Thoracic aorta (tissue), 2 donors: ENCODE measurements at places on chromosomes 12 and 14.
A peak's percentile ranks its signal among the peaks of the same experiment; 100 is the strongest.

GRCh38 chr14:99212646-99213045 lies 59.4 kb downstream of the BCL11B start:
- DNase-seq, result no peak

DNA sequence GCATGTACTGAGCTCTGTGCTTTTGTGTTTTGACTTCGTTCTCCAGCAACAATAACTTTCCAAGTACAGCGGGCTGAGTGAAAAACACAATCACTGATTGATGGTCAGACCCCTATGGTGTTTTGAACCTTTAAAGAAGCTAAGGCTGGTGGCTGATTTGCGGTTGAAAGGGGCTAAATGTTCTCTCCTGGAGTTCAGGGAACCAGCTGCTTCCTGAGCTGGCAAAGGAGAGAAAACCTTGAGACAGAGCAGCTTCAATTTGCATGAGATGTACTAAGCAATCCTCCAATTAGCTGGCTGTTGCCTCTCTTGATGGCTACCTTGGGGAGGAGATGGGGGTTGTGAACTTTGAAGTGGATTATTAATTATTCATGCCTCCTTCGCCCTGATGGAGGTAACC lies 546.7 kb upstream of the SEL1L start:
- no peak for DNase-seq

DNA sequence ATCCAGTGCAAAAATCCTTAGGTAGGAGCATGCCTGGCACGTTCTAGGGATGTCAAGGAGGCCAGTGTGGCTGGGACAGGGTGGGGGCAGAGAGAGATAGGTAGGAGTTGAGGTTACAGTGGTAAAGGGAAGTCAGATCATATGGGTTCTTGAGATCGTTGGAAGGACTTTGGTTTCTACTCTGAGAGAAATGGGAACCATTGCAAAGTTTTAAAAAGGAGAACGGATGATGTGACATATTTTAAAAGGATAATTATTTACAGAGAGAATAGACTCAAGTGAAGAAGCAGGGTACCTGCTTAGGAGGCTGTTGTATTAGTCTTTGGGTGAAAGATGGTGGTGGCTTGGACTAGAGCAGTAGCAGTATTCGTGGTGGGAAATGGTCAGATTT lies 47.6 kb upstream of the ATP2B1 start:
- no peak for DNase-seq

DNA sequence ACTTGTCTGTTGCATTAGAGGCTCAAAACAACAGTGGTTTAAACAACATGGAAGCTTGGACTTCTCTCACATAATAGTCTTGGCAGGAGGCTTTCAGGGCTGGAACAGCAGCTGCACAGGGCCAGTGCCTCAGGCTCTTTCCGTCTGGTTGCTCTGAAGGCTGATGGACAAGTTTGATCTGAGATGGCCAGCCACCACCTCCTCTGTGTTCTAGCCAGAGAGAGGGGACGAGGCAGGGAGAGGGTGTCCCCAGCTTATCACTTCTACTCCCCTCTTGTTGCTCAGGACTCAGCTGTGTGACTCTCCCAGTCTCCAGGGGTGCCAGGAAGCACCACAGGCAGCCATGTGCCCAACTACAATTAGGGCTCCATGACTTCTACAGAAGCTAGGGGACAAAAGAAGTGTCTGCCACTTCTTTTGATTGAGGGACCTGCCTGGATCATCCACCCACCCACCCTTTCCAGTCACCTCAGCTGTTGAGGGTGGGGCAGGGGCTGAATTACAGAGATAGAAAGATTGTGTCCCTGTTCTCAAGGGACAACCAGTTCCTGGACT lies 46.6 kb downstream of the SMIM41 start:
- DNase-seq, result no peak

DNA sequence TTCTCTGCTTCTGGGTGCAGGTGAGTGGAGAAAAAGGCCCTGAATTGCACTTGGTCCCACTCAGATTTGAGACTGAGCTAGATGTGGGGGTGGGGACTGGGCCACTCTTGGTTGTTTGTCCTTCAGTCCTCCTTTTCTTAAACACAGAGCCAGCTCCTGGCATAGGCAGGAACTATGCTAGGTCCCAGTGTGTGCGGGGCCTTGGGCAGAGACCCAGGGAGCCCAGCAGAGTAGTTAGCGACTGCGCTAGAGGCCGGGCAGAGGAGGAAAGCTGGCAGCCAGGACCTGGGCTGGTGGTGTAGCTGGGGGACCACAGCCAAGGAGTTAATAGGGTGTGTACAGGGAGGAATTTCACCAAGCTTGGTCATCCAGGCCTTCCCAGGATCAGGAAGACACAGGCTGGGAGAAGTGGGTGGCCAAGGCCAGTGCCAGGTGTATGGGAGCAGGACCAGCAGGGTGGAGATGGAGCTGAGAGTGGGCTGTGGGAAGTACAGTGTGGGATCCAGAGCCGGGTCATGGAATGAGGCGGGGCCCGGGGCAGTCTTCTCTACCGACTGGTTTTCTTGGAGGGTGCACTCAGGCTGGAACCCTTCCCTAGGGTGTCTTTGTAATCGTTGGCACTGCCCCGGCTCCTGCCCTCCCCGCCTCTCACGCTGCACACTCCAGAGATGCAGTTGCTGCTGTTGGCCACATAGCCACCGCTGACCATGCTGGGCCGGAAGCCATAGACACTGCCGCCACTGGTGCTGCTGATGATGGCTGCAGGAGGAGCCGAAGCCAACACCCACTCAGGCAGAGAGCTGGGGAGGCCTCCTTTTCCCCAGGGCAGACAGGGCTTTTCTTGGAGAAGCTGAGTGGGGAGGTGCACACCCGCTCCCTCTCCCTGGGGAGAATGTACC lies 8.7 kb downstream of the KRT71 start:
- DNase-seq, result no peak

DNA sequence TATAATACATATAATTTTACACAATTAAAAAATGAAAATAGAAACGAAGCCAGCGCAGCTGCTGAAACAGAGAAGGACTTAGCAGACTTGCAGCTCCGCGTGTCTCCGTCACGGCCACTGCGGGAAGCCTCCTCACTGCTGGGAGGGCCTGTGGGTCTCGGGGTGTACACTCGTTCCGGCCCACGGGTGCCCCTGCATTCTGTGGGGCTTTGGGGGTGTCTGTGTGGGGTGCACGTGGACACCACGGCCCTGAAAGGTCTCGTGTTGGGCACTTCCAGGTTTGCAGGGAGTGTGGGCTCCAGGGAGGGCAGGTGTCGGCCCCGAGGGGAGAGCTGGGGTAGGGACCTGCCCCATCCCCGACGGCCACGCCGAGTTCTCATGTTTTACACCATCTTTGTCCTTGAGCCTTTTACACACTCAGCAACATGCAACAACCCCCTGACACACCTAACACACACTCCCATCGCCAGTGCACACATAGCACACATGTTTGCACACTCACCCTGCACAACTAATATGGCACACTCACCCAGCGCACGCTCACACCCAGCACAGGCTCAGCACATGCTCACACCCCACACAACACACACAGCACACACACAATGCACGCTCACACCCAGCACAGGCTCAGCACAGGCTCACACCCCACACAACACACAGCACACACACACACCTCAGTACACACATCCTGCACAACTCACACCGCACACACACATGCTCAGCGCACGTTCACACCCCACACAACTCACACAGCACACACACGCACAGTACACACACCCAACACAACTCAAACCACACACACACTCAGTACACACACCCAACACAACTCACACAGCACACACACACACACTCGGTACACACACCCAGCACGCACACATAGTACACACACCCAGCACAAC lies 36.6 kb downstream of the NOC4L start:
- no peak for DNase-seq

GRCh38 chr14:24379907-24380730 lies 12.1 kb downstream of the NFATC4 start:
- no peak for DNase-seq

DNA sequence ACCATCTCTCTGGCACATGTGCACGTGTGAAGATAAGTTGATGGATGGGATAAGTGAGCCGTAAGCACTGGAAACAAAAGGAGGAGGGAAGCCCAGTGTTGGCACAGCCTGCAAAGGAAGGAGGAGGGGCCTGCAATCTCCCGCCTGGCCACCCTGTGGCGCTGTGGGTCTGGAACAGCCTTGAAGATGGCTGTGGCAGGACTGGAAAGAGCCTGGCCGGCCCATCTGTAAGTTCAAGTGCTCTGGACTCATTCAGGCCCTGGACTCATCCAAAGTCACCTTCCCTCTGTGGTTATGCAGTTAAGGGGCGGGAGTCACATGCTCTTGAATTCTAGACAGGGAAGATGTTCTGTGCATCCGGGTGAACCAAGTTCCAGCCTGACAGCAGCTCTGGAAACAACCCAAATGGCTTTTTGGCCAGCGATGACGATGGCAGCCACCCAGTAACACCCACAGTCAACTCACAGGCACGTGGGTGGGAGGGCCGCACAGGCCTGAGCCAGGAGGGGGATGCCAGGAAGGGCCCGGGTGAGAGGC lies 50.4 kb downstream of the CHGA start:
- peak; percentile 26 for DNase-seq

DNA sequence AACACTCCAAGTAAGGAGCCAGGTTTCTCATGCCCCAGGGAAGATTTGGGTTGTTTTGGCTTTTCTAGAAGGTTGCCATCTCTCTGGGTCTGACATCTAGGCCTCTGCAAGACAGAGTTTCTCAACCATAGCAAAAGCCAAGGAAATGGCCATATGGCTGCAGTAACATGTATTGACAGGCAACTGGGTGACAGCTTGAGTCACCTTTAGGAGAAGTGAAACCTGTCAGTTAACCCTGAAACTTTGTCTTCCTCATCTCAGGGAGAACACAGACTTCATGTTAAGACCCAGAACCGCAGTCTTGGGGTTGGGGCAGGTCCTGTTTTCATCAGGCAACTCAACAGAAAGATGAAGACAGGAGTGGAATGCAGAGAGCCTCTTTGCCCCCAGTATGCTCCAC lies 46.0 kb upstream of the PLBD1 start:
- no peak for DNase-seq

DNA sequence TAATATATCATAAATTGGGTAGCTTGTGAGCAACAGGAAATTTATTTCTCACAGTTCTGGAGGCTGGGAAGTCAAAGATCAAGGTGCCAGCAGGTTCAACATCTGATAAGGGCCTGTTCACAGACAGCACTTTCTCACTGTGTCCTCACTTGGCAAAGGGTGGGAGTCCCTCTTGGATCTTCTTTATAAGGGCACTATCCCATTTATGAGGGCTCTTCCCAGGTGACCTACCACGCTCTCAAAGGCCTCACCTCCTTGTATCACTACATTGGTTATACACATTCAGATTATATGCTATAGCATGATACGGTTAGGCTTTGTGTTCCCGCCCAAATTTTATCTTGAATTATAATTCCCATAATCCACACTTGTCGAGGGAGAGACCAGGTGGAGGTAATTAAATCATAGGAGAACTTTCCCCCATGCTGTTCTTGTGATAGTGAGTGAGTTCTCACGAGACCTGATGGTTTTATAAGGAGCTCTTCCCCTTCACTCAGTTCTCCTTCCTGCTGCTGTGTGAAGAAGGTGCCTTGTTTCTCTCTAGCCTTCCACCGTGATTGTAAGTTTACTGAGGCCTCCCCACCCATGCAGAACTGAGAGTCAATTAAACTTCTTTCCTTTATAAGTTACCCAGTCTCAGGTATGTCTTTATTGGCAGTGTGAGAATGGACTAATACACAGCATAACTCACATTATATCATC lies 19.2 kb upstream of the LRIG3 start:
- DNase-seq, result no peak

DNA sequence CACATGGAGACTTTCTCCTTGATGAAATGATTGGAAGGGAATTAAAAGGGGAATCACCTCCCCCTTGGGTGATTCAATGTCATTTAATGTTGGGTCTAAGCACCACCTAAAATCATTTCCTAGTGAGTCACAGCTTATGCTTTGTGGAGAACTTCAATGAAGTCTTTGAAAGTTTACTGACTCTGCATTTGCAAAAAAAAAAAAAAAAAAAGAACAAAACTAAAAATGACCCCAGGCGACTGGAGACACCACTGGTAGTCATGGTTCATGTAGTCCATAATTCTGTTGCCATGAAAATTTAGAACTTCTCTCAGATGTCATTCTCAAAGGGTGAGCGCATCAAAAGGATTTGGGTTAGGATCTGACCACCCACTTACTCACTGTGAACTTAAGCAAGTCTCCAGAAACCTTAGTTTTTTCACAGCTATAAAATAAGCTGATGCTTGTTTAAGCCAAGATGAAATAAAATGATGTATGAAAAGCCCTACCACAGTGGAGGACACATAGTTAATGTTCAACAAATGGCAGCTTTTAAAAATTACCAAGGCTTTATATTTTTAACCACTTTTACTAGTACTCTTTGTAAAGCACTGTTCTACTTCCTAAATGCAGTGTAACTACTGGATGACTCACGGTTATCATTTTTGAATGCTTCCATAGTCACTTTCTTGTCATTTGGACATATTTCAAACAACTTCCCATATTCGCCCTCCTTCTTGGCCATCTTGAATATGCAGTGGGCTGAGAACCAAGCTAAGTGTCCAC lies 18.1 kb upstream of the KSR2 start:
- DNase-seq, result no peak

DNA sequence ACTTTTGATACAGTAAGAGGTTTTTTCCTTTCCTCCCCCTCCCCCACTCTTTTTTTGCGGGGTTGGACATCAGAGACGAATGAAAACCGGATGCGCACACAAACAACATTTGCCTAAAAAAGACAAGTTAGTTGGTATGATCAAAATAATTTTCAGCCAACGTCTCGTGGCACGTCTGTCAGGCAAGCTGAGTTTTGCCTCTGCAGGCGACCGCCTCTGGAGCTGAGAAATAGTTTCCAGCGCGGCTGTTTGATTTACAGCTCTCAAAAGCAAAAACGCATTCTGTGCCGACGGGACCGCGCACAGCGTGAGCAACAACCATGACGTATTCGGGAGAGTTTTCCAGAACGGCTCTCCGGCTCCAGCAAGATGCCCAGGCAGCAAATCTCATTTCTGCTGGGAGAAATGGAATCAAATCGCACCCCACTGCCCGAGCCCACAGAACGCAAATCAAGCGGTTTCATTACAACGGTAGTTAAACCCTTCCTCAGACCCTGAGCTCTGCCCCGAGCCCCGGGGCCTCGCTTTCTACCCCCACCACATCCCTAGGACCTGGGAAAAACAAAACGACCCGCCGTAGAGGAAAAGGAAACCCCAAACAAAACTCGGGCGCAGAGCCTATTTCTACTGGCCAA lies 14.2 kb upstream of the CALM1 start:
- no peak for DNase-seq

DNA sequence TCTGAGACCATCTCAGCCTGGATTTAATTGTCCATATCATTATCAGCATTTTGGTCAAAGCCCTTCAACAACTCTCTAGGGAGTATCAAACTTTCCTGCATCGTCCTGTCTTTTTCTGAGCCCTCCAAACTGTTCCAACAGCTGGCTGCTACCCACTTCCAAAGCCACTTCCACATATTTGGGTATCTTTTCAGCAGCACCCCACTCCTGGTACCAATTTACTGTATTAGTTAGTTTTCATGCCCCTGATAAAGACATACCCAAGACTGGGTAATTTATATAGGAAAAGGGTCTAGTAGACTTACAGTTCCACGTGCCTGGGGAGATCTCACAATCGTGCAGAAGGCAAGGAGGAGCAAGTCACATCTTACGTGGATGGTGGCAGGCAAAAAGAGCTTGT lies 33.1 kb upstream of the YBX3 start:
- DNase-seq, result no peak
